ENCODE measurements at places on chromosomes 5 and 9.
A peak's percentile ranks its signal among the peaks of the same experiment; 100 is the strongest.

GRCh38 chr5:6783787-6784186 lies 70.6 kb downstream of the TENT4A start:
- DNase-seq = no peak

- no peak for DNase-seq
These were observed 55.6 kb downstream of the PTPDC1 start for GRCh38 chr9:94139672-94140417.

- DNase-seq = no peak
These were observed 1448.9 kb upstream of the CDH6 start for GRCh38 chr5:29744618-29745017.

- no peak for DNase-seq
These were observed 199.6 kb upstream of the DAB2 start for GRCh38 chr5:39624268-39624886.

DNA sequence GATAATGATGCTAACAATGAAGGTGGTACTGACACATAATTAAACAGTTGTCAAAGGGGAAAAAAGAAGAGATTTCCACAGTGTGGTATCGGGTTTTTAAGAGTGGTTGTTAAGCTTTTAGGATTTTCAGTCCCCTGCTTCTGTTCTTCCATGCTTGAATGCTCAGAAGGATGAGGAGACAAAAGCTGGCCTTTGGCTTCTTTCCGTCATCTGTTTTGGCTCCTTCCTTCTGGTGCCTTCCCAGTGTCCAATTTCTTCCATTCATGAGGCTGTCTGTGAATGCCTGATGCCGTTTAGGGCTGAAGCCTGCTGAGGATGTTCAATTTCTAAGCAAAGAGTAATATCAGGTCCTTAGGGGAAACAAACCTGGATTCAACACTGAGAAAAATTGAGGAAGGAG lies 179.6 kb upstream of the GLRA1 start:
- no peak for DNase-seq

DNA sequence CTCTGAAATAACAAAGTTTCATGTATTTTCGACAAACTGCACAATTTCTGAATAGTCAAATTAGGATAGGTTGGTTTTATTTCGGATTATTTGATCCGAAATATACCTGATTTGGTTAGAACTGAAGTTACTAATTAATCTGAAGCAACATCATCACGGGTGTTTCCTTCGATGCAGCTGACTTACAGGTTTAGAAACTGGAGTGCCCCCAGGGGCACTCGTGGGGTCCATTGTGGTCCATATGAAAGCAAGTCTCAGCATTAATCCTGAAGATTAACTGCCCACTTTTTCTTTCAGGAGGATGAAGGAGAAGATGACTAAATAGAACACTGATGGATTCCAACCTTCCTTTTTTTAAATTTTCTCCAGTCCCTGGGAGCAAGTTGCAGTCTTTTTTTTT lies 5.3 kb downstream of the SET start:
- no peak for DNase-seq

DNA sequence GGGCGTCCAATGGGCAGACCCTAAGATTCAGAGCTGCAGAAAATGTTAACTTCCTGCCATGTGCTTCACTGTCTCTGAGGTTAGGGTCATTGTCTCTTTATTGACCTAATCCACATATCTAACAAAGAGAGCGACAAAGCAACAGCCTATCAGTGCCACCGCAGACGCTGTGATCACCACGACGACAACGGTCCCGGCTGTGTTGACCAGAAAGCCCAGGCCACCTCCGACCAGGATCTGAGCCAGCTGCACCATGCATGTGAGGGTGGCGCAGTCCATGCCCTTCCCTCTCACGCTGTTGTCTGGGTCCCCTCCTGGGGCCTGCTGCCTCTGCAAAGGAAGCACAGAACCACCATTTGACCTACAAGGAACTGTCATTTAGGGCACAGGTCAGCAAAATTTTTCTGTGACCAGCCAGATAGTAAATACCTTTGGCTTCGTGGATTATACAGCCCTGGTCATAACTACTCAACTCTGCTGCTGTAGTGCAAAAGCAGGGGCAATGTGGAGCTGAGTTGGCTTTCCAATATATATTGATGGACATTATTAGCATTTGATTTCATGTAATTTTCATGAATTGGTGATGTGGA lies 8.5 kb downstream of the RXFP3 start:
- DNase-seq = no peak

GRCh38 chr9:116095403-116095802 lies 58.2 kb upstream of the PAPPA start:
- DNase-seq = no peak

DNA sequence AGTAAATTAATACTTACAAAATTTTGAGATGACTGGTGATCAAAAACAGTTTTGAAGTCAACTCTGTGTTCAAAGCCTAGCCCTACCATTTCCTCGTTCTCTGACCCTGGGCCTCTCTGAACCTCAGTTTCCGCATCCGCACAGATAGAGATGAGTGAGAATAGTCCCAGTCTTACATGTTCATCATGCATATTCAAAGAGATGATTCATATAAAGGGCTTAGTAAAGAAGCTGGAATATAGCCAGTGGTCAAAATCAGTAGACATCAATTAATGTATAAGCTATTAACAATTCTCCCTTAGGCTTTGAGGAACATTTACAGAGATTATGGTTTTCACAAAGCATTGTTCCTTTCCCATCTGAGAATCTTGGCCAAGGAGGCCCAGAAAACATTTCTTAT lies 250.6 kb downstream of the SPOCK1 start:
- DNase-seq = no peak

- no peak for DNase-seq
These were observed 34.7 kb downstream of the SLC6A7 start for GRCh38 chr5:150224483-150225027.

DNA sequence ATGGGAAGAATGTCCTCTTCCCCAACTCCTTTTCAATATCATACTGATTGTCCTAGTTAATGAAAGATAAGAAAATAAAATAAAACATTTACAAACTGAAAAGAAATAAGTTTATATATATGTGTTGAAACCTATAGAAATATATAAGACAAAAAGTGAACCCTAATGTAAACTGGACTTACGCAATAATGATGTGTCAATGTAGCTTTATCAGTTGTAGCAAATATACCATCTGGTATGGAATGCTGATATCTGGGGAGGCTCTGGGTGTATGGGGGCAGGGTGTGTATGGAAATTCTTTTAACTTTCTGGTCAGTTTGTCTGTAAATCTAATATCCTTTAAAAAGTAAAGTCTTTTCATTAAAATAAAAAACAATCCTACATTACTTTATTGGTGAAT lies 603.9 kb downstream of the DMRTA1 start:
- no peak for DNase-seq

DNA sequence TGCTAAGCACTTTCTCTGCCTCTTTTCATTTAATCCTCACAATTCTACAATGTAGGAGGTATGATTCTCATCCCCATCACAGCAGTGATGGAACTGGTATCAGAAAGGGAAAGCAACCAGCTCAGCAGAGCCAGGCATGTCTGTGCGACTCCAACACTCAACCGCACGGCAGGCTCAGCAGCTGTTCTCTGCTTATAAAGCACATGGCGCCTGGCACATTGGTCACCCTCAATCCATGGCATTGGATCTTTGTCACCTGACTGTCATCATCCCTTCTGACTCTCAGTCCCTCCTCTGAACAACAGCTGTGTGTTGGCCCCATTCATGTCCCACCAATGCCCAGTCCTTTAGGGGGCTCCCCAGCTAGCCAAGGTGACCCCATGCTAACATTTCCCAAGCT lies 45.1 kb upstream of the HAND1 start:
- DNase-seq = no peak

- no peak for DNase-seq
These were observed 23.3 kb upstream of the PRDM9 start for GRCh38 chr5:23484096-23484495.

- DNase-seq = no peak
These were observed 352.1 kb downstream of the MLLT3 start for GRCh38 chr9:20270161-20270560.

DNA sequence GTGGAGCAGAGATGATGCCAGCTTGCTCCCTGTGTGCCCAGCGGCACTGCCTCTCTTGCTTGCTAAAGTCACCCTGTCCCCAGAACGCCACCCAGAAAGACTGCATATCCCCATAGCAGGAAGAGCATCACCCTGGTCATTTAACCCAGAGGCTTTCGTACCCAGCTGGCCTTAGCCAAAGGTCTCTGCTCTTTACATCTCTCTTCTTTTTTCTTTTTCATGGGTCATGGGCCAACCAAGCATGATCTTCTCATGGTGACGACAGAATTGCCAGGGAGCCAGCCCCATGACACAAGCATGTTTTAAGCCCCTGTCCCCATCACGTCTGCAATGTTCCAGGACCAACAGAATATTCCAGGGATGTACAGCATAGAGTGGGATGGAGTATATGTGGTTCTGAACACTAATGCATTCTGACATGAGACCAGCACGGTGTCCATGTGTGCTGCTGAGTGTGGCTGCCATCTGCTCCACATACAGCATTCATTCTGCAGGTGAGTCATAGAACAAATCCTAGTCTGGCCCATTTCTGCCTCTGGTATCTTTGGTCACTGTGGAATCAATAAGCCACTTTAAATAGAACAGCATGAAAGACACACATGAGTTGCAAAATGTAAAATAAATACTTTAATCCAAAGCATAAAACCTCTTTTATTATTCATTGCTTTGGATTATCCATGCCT lies 203.0 kb downstream of the MED10 start:
- DNase-seq = no peak

- DNase-seq = peak; percentile 99
These were observed at the start of gene IPO11 for GRCh38 chr5:62412549-62413329. Gene IPO11 (plus strand): TSS chr5:62412763. CDS start chr5:62437280, 24,517 bp downstream.

GRCh38 chr5:158976035-158976434 lies 123.7 kb downstream of the EBF1 start:
- DNase-seq = no peak

GRCh38 chr9:123550797-123551196 lies 194.8 kb downstream of the CRB2 start:
- no peak for DNase-seq

GRCh38 chr9:72132052-72132451 lies 17.2 kb upstream of the GDA start:
- DNase-seq = no peak

- DNase-seq = no peak
These were observed 49.2 kb upstream of the KIAA1958 start for GRCh38 chr9:112437406-112437805.

- no peak for DNase-seq
These were observed 26.2 kb upstream of the BARHL1 start for GRCh38 chr9:132556235-132556634.

- DNase-seq = no peak
These were observed 156.6 kb downstream of the TLR4 start for GRCh38 chr9:117860849-117861248.

DNA sequence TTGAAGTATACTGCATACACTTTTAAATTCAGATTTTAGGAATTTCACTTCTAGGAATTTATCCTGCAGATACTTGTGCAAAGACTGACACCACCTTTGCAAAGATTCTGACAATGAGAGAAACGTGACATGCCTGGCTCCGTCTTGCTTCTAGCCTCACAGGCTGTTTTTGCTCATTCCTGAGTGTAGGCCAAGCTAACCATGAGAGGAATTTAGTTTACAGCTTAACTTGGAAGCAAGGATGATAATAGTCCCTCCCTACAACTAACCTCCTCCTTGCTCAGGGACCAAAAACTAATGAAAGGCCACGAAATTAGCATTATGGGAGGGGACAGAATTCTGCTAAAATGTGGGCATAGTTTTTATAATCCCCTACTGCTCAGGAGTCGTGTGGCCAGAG lies 31.1 kb downstream of the C5orf22 start:
- DNase-seq = no peak

GRCh38 chr5:25006734-25007133 lies 362.0 kb upstream of the CDH10 start:
- DNase-seq = no peak

- no peak for DNase-seq
These were observed 568.8 kb downstream of the TLR4 start for GRCh38 chr9:118273048-118273447.

DNA sequence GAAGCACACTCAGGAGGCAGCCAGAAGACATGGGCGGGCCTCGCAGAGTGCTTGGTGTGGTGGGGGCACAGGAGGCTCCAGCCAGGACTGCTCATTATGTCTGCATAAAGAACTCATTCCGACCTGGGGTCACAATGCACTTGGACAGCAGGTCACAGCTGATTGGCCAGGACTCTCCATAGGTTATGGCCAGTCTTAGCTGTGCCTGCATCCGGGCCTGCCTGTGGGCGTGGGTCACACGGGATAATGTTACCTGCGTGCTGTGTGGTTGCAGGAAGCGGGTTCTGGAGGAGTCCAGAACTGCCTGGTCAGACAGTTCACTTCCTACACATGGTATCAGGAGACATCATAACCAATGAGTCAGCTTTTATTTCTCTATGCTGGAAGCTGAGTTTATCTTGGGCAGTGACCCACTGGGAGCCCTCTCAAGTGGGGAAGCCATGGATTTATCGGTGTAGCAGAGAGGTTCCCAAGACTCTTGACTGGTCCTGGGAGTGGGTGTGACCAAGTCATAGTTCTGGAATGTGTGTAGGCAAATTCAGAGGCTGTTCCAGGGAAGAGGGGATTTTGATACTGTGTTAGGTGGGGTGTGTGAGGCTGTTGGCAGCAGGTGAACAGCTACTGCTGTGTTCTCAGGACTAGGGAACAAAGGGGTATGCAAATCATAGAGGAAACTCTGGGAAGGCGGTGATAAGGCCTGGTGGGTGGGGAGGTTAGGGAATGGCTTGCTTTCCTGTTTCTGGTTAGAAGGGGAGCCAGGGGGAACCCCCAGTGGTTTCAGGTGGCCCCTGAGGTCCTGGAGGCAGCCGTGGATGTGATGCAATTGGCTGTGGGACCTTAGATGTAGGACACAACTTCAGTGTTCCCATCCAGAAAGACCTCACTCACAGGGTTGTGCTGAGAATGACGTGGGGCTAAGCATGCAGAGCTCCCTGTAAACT lies 51.3 kb downstream of the ARHGEF37 start:
- peak; percentile 27 for DNase-seq

DNA sequence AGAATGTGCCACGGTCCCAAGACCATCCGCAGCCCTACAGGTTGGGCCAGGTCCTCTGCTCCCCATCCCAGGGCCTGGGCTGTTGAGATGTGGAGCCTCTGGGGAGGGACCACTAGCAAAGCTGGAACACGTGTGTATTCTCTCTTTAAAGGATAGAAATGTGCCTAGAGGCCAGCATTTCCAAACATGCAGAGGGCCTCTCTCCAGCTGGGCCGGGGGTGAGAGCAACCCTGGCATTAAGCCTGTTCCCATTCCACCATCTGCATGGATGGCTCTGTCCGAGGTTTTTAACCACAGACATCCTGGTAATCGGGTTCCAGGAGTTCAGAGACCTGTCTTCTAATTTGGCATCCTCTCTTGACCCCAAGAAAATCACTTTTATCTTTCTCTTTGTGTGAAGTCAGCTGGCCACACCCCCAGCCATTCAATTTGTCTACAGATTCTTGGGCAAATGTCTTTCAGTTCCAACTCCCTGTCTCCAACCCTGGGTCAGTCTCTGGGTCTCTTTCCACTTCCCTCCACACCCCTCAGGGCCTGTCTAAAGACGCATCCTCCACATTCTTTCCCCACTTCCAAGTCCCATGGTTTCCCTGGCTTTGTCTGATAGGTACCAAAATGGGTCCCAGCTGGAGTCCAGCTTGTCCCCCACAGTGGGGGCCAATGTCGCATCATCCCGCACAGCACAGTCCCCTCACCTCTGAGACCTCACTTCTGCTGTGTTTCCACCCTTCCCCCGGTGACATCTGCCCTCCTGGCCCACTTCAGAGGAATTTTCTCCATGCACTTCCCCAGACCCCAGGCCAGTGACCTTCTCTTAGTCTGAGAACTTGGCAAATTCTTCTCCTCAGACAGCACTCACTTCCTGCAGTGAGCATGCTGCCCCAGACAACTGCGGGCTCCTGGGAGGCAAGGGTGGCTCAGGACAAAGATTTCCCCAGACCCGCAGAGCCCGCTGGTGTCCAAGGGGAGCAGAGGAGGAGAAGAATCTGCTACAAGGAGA lies 56.8 kb downstream of the PTPDC1 start:
- DNase-seq = no peak

GRCh38 chr5:163005949-163006348 lies 431.4 kb upstream of the CCNG1 start:
- DNase-seq = no peak

Data from stimulated activated CD4-positive, alpha-beta T cell treated with anti-CD3 and anti-CD28 coated beads, Interleukin-15, amount 100 ng/mL, for 24 hours (primary cell).